ENCODE measurements at places on chromosomes 16 and 17. TPM values are rescaled to one million over a fixed set of nuclear protein-coding genes. Genes with fewer than 3 reads are reported as not detected.

TSNAXIP1 gene
- 1.6 TPM for total RNA-seq

CD7 gene
- total RNA-seq, result 1.6 TPM

GRCh38 chr17:56688151-56688550 is 94.7 kb downstream of the NOG start:
- DNase-seq, result no peak

DNA sequence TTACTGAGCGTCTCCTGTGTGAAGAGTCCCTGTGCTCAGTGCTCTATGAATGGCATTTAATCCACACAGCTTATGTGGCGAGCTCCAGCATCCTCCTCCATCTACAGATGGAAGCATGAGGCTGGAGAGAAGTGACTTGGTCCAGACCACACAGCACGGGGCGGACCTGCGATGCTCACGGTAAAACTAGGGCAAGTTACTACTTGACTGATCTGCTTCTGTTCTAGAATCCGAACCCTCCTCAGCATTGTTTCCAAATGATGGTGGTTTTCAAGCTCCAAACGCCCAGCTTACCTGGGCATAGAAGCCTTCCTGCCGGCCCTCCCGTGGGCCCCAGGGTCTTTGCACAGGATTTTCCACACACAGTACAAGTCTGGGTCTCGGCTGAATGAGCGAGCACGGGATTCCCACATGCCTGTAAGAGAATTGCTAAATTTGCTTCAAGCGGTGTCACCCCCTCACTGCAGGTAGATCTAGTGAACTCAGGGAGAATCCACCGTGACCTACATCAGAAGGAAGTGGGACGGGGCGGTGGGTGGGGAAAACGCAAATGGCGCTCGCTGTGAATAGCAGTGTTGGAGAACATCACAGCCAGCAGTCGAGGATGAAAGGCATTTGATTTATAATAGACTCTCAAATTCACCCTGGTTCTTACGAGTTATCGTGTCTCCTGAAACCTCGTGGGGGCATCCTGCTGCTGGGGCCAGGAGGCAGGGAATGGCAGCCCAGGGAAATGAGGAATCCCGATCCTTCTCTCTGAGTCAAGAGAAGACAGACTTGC is 101.1 kb downstream of the CMIP start:
- no peak for DNase-seq

- no peak for DNase-seq
These were observed 85.7 kb downstream of the PLCG2 start for GRCh38 chr16:81864646-81865382.
